ENCODE measurements at places on chromosomes 5 and 9.

GRCh38 chr5:63768221-63768620 lies 194.0 kb downstream of the HTR1A start:
- DNase-seq = no peak

- DNase-seq = no peak
Observed at GRCh38 chr9:113409883-113410206, 630 bp downstream of the POLE3 start.

DNA sequence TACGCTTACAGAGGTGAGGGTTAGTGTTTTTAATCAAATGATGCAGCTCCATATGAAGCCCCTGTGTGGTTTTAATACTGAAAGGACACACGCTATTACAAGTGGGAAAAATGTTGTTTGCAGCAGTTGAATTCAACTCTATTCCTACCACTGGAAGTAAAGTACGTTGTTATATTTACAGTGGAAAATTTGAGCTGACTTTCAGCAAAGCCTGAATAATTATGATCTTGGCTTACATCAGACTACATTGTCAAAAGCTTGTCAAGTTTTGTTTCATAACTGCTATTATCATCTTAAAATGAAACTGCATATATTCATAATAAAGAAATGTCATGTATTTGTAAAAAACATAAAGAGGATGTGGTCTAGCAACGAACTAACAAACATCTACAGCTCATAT lies 818.5 kb downstream of the SEMA5A start:
- DNase-seq = no peak

GRCh38 chr9:37988041-37988440 lies 81.0 kb downstream of the SHB start:
- DNase-seq = no peak

- no peak for DNase-seq
Observed at GRCh38 chr5:32241034-32241783, 67.1 kb upstream of the GOLPH3 start.

GRCh38 chr5:172909931-172910502 lies 49.2 kb upstream of the RPL26L1 start:
- no peak for DNase-seq

DNA sequence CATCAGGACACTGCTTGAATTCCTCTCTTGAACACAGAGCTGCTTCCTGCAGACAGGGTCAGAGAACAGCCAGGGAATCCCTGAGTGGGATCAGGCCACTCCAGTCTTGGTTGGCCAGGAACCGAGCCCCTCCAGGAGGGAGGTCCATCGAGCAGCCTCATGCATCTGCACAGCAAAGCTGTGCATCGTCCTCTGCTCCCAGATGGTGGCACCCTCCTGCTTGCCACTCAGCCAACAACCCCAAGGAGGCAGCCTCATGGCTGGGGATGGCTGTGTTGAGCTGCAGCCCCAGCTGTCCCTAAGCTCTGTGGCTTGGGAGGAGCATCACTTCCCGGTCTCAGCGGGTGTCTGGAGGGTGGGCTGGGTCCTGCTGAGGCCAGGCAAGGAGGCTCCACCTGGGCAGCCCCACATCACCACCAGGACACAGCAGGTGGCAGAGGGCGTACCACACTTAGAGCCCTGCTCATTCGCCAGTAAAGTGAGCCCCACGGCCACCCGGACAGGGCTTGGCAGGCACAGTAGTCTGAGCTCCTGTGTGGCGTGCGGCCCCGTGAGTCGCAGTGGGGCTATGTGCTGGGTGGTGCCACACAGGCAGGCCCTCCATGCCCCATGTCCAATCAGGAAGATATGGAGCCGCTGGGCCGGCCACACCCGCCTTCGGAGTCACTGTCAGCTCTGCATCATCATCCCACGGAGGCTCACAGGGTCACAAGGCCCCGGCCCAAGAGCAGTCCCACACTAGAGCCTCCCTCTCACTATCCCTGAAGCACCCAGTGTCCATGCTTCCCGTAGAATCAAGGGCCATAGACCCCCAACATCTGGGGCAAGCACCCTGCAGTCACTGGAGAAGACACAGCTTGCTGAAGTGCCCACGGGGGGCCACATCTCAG lies 11.9 kb downstream of the LPCAT1 start:
- DNase-seq = peak; percentile 36

DNA sequence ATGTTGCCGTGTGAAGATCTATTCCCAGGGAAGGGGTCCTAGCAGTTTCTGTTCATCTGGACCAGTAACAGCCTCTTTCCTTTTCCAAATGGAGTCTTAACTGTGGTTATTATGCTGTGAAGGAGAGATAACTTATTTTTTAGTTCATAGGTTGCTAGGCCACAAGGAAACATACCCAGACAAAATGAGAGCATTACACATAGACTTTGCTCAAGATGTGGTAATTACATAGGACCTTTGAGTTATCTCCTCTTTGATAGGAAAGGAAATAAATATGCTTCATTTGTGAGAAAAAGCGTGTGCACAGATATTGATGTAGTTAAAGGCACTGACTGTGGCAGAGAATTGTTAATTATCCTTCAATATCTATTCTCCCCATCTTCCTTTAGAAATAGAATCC lies 52.5 kb upstream of the SNX2 start:
- DNase-seq = no peak

- DNase-seq = no peak
Observed at GRCh38 chr9:98861781-98862504, 54.5 kb downstream of the GALNT12 start.

- no peak for DNase-seq
Observed at GRCh38 chr5:167332309-167332708, 959.1 kb upstream of the WWC1 start.

DNA sequence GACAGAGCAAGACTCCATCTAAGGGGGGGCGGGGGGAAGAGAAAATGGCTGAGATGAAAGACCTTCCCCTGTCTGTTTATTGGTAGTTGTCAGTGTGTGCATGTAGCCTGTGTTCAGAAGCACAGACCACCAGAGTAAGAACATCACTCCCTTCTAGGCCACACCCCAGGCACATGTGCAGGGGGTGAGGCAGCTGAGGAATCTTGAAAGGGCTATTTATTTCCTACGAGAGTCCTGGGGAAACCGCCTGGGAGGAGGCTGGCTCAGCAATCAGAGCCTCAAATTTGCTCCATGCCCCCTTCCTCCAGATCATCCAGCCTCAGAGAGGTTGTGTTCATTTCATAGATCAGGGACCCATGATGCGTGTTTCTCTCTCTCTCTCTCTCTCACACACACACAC lies 7.1 kb downstream of the MYORG start:
- no peak for DNase-seq

- DNase-seq = peak; percentile 7
Observed at GRCh38 chr9:75148561-75148960, 60.2 kb downstream of the OSTF1 start.

GRCh38 chr5:75465480-75465879 lies 45.9 kb downstream of the CERT1 start:
- DNase-seq = no peak

GRCh38 chr9:77000330-77000729 lies 19.1 kb upstream of the FOXB2 start:
- no peak for DNase-seq

GRCh38 chr9:19127871-19128500 lies 694 bp upstream of the PLIN2 start:
- DNase-seq = no peak

DNA sequence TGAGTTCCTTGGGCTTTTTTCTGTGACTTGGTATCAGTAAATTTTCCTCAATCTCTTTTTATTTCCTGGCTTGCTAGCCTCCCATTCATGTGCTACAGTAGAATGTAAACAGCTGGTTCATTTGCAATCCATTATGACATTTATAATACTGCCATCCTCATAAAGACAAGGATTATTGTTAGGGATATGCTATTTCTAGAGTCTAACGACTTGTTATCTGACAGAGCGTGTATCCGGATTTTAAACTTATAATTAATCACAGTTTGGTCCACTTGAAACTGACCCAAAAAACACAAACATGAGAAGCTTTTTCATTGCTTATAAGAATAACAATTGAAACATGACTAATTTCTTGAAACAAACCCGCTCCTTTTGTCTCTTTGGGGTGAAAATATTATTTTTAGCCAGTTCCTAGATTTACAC lies 585.8 kb downstream of the TLE4 start:
- DNase-seq = no peak

GRCh38 chr5:142191776-142192175 lies 83.2 kb downstream of the NDFIP1 start:
- DNase-seq = no peak

GRCh38 chr5:54894957-54895815 lies 90.2 kb downstream of the ESM1 start:
- no peak for DNase-seq

DNA sequence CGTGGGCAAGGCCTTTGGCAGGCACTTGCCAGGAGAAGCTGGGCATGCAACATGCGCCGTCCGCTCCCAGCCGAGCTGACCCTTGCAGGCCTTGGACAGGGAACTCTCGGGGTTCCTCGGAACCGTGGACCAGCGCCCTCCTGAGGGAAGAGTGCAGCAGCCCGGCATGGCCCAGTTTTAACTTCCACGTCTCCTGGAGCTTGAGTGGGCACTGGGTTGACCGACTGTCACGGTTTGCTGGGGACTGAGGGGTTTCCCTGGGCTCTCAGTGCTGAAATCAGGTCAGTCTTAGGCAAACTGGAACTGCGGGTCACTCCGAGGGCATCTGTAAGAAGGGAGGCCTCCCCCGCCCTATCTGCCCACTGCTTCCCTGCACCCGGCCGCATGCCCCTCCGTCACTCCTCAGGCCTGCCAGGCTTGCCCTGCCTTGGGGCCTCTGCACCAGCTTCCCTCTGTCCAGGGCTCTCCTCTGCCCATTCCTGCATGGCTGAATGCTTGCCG lies 87.0 kb upstream of the PHYKPL start:
- DNase-seq = no peak

DNA sequence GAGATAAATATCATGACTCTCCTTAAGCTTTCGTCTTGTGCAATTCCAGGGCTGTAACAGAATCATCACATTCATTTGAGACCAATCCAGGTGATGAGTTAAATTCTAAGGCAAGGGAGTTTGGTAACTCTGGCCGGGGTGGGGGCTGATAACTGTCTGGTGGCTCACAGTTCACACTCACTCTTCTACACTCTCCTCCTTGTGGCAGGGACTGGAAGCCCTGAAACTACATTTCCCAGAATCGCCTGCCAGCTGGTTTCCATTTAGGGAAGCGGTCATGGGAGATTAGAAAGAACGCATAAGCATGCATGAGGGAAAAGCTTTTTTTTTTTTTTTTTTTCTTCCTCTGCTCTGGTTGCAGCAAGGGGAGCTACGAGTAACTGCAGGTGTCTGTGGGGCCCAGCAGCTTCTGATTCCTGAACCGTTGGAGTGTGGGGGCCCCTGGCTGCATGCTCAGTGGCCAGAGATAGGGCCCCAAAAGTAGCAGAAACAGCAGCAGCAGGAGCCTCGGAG lies 154.8 kb upstream of the TBC1D2 start:
- no peak for DNase-seq

DNA sequence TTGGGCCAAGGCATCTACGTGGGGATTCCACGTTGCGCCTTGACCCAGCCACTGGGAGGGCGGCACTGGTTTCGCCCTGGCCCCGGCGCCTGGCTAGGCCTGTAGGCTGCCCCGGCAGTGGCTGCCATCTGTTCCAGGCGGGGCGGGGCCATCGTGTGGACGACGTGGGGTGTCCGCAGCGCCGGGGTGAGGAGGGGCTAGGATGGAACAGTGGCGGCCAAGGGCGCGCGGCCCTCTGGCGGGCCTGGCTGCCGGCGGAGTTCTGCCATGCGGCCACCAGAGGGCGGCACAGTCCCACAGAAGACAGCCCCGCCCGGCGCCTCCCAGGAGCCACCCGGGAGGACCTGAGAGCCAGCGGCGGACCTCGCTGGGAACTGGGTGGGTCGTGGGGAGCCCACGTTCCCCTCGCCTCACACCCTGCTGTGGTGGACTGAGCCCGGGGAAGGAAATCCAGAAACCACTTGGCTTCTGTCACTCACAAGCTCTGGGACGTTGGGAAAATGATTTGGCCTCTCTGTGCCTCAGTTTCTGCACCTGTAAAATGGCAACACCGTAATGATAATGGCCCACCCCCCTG lies 22.6 kb upstream of the RAPGEF1 start:
- no peak for DNase-seq

GRCh38 chr9:99056886-99057664 lies 47.8 kb upstream of the TGFBR1 start:
- DNase-seq = no peak

- DNase-seq = no peak
Observed at GRCh38 chr9:87008667-87009066, 61.4 kb upstream of the GAS1 start.

DNA sequence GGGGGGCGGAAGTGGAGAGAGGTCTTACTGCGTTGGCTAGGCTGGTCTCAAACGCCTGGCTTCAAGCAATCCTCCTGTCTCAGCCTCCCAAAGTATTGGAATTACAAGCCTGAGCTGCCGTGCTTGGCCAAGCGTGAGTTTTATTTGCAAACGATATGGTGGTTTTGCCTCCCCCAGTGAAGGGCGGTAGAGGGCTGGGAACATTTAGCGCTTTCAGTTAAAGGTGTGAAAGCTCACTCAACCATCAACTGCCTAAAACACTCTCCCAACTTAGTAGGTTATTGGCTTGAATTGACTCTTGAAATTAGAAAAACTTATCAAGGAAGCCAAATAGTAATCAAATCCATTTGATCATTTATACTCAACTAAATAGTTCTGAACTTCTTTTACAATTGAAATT lies 156.3 kb downstream of the ESM1 start:
- no peak for DNase-seq

DNA sequence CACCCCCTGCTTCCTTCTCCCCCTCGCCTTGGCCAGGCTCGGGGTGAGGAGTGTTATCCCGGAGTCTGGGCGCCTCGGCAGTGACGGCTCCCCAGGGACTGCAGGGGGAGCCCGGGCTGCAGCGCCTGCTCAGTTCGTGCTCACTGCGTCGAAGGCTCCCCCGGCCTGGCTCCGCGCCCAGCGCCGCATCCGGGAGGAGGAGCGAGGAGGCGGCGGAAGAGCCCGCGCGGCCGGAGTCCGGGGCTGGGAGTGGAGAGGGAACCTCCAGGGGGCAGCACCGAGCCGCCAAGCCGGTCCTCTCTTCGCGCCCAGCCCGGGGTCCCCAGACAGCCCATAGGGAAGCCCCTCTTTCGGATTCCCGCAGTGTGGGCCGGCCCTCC lies 1.3 kb upstream of the EGR1 start:
- DNase-seq = peak; percentile 58

DNA sequence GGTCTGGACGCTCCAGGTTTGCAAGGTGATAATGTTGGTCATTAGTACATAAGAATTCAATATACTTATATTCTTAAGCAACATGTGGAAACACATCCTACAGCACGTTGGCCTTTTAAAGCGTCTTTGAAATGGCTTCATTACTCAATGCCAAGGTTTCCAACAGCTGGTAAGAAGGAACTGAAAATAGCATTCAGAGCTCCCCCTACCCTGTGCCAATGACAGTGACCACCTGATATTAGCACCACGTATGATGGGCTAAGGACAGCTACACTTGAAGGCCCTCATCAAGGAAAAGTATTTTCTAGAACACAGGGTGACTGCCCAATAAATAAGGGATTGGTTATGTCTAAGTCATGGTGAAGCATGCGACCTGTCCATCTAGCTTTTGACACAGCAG lies 9.9 kb downstream of the ZNF622 start:
- no peak for DNase-seq

DNA sequence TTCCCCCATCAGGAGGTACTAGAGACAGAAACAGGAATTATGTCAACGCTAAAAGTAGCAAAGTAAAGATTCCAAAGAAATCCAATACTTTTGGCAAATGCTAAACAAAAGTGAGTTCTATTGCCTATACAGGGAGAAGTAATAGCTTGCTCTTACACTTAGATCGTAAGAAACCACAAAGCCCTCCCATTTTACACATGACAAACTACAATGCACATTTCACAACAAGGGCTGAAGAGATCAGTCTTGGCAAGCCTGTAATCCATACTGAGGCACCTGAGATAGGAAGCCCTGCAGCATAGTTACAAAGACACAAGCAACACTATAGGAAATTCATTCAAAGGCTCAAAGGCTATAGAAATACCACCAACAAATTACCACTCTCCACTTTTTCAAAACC lies 7.7 kb downstream of the HNRNPK start:
- no peak for DNase-seq

All from HS-27A (cell line).